ENCODE measurements at places on chromosomes 1 and 21.

- H3K4me1 ChIP-seq: no peaks in the 10 kb centered on the region
- peaks cover 49% of the 10 kb centered on the region for H3K36me3 ChIP-seq
- no peak overlapping the region for H3K27ac ChIP-seq
- no peak for DNase-seq
- H3K4me3 ChIP-seq: no peak overlapping the region
These were observed 24.1 kb downstream of the PAFAH2 start for GRCh38 chr1:25973610-25974321.

DNA sequence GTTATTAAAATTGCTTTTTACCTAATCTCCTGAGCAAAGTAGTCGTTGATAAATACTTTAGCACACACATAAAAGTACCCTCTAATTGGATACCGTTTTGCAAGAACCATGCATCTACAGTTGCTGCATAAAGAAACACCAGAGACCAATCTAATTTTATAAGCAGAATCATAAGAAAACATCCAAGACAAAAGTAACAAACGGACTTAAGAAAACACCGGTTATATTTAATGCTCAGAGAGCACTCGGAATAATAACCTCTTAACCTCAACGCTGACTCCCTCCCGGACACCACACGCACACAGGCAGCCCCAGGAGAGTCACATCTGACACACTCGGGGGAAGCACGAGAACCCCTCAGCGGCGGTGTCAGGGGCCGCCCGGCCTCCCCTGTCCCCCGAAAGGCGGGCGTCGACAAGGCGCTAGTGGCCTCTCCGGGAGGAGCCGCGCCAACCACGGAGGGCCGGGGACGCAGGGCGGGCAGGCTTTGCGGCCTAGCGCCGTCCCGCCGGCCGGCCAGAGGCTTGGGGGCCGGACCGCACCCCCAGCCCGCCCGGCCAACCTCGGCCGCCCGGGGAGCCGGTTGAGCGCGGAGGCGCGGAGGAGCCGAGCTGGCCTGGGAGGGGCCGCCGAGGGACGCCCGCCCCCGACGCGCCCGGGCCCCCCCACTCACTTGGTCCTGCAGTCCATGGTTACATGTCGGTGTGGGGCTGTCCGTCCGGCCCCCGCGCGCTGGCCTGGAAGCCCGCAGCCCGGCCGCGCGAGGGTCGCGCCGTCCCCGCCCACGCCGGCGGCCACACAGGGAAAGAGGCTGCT lies 606 bp downstream of the DENND1B start:
- DNase-seq: no peak
- no peaks in the 10 kb centered on the region for H3K4me1 ChIP-seq
- no peaks in the 10 kb centered on the region for H3K36me3 ChIP-seq

DNA sequence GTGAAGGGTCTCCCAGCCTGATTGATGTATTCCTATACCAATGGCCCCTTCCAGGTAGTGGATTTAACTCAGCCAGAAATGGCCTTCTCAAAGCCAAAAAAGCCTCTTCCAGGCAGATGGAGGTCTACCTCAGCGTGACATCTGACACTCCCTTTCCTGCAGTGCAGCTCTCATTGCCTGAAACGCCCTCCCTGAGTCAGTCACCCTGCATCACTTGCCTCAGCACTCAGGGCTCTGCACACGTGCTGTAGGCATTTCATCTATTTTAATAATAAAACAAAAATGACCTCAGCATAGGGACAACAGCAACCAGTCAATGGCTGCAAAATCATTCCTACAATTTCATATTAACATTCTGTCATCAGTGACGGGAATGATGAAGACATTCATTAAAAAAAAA lies 64.4 kb upstream of the GJA5 start:
- no peak for DNase-seq
- H3K36me3 ChIP-seq: no peaks in the 10 kb centered on the region
- H3K4me3 ChIP-seq: no peak overlapping the region
- H3K27me3 ChIP-seq: no peaks in the 10 kb centered on the region

- H3K4me3 ChIP-seq: no peak overlapping the region
- no peak for DNase-seq
These were observed 62.5 kb upstream of the DMRTB1 start for GRCh38 chr1:53396573-53397268.

DNA sequence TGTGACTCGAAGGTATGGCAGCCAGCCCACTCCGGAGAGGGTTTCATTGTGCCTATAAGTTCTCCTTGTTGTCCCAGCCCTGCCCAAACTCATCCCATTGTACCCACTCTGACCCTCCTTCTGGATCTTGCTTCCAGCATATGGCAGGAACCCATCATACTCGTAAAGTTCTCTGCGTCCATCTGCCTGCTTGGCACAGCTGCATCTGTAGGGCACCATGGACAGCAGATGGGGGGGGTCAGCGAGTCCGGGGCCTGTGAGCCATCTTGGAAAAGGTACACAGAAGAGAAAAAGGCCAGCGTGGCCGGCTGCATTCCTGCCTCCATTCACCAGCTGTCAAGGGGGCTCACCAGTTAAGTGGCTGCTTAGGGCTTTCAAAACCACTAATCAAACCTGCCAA lies 94.9 kb upstream of the IGSF21 start:
- no peaks in the 10 kb centered on the region for H3K4me1 ChIP-seq
- H3K27me3 ChIP-seq: no peaks in the 10 kb centered on the region
- DNase-seq: no peak
- no peak overlapping the region for H3K4me3 ChIP-seq
- H3K36me3 ChIP-seq: no peaks in the 10 kb centered on the region
- H3K27ac ChIP-seq: no peak overlapping the region

DNA sequence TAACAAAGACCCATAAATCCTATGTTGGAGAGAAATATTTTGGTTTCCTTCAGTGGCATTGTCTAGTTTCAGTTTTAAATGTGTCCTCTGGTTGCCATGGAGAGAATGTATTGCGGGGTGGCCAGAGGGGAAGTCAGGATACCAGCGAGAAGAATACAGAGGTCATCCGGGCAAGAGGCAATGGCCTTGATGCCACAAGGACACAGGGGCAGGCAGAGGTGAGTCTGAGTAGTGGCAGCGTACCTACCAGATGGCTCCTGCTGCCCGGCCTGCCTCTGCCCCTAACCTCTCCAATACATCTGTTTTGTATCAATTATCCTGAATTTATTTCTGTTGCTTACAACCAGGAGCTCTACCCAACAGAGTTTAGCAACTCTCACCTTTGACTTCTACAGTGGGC lies 14.9 kb downstream of the KLHDC7A start:
- no peaks in the 10 kb centered on the region for H3K27me3 ChIP-seq
- H3K4me3 ChIP-seq: no peak overlapping the region
- no peak for DNase-seq
- no peaks in the 10 kb centered on the region for H3K36me3 ChIP-seq

DNA sequence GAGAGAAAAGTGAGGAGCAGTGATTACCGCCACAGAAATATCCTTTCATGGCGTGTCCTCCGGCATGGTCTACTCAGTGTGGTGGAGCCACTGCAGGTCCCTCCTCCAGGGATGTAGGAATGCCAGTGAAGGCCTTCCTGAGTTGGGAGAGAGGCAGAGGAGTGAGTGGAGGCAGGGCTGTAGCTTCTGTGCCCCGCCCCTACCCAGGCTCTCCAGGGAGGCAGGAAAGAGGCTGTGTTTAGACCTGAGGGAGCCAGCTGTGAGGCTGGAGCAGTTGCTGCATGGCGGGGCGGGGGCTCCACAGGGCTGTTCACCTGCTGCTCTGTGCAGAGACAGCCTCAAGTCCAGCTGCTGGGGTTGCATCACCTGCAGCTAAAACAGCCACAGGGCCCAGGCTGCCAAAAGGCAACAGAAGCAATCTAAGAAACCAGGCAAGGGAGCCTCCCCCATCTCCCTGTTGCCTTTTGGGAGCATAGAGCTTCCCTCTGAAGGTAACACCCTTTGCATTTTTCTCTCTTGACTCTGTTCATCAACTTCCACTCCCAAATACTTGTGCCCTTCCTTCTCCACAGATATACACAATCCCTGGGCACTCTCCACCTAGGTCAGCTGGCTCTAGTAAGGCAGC lies 801 bp upstream of the ANXA9 start:
- H3K4me3 ChIP-seq: no peak overlapping the region
- no peak overlapping the region for H3K27ac ChIP-seq

DNA sequence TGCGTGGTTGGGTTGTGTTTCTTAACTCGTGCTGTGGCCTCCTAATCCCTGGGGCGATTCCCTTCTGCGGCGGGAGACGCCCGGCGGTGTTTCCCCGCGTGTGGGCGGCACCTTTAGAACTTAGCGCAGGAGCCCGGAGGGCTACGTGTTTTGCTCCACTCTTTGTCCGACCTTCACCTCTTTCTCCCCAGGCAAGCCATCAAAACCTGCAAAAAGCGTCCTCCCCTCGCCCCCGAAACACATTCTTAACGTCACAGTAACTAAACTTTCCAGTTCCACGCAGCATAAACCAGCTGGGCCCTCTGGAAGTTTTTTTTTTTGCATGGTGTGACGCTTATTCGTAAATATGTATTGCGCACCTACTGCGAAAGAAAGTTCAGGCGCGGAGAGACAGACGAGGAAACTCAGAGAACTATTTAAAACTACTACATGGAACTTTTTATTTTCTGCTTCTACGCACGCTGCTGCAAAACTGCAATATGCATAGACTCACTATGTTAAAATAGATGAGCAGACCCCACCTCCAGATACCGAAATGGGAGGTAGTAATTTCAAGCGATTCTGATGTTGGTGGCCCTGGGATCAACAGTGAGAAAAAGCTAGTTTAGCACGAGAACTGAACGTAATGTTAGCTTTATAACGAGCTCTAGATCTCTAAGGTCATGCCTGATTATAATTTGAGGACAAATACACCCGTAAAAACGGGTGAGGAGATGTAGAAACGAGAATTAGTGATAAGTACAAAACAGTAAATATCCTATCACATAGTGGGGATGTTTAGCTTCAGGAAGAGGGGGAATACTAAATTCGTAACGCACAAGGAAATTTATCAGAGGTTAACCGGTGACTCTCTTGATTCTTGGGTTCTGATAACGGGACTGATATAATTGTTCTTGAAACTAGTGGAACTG lies 920 bp downstream of the MTR start:
- H3K4me3 ChIP-seq: peak overlapping the region; percentile 82
- no peaks in the 10 kb centered on the region for H3K4me1 ChIP-seq
- no peaks in the 10 kb centered on the region for H3K36me3 ChIP-seq
- H3K27me3 ChIP-seq: no peaks in the 10 kb centered on the region
- no peak for DNase-seq
